WTC11 (cell line): ENCODE measurements at places on chromosomes 12 and 14.
A peak's percentile ranks its signal among the peaks of the same experiment; 100 is the strongest.

DNA sequence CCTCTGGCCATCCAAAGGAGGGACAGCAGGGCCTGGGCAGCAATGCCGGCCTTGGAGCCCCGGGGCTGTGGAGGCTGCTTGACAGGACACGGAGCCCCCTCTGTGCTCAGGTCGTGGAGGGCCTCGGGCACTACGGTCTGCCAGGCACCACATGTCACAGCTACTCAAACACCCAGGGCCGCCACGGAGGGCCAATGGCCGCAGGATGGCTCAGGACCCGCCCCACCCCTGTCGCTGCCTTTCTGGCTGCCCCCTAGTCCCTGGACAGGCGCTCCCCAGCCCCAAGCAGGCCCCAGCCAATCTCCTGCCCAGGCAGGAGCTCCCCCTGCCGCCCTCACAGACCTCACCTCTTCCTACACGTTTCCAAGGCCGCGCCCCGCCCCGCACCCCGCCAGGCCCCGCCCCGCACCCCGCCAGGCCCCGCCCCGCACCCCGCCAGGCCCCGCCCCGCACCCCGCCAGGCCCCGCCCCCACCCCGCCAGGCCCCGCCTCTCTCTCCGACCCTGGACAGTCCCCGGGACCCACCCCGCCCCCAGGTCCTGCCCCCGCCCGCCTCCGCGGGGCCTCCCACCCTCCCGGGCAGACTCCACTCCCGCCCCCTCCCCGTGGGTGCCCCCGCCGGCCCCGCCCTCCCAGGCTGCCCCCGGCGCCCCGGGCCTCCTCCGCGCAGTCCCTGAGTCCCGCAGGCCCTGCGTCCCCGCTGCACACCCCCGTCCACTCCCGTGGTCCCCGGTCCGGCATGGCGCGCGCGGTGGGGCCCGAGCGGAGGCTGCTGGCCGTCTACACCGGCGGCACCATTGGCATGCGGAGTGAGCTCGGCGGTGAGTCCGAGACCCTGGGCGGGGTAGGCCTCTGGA lies at the start of gene ASPG:
Gene ASPG, plus strand, starts transcription at position 669 of the 857 bp plus-strand sequence. Its CDS starts 71 bp downstream, at position 740.
- DNase-seq: peak; percentile 75

DNA sequence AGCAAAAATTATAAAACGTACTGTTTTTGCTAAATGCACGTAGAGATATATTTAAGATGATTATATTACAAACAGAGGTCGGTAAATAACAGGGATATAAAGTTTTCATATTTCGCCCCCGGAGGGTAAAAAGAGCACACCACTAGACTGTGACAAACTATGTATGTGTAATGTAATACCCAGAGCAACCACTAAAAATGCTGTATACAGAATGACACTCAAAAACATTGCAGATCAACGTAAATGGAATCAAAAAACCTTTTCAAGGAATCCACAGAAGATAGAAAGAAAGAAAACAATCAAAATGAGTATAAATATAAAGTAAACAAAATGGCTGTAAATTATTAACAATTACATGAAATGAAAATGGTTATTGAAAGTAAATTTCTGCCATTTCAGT lies 37.6 kb upstream of the PRB4 start:
- DNase-seq: no peak

DNA sequence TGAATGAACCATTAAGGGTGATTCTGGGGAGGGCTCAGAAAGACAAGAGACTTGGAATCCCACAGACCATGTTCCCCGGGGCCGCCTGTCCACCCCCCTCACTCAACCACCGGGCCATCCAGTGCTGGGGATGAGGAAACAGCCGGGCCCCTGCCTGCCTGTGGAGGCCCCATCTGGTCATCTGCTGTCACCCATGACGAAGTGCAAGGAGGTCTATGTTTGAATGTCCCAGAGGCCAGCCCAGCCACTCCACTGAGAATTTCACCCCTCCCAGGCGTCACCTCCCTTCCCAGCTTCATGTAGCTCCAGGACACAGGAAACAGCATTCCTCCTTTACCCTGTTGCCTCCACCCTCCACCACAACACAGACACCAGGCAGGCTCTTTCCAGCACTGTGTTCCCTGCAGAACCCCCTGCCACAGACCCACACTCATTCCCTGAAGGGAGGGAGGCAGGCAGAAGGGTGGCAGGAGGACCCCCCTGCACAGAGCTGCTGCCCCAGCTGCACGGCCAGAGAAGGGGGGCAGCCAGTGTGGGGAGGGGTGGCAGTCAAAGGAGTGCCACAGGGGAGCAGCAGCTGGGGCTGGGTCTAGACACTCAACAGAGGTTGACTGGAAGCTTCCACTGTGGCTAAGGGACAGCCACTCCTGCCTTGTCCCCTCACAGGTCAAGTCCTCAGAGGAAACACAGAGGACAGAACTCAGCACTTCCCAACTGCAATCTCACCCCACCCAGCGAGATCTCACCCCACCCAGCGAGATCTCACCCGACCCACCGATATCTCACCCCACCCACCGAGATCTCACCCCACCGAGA lies 50.3 kb upstream of the PPP2R5C start:
- no peak for DNase-seq

- no peak for DNase-seq
Observed at GRCh38 chr12:93144109-93144508, 215.0 kb upstream of the EEA1 start.

DNA sequence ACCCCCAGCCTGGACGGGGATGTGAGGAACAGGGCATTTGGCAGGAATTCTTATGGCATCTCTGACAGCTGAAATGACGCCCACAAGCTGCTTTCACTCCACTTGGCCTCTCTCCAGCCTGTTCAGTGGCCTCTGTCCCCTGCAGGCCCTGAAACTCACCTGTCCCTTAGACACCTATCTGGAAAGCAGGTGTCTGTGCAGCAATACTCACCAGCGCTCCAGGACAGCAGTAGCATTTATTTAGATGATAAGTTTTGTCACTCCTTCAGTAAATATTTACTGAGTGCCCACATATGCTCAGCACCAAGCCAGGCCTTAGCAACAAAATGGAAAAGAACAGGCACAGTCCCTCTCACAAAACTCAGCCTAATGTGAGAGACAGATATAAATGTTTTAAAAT lies 311.1 kb upstream of the FKBP4 start:
- no peak for DNase-seq
